ENCODE measurements at places on chromosomes 7 and 10.
A peak's percentile ranks its signal among the peaks of the same experiment; 100 is the strongest.

- H3K27me3 ChIP-seq = no peaks in the 10 kb centered on the region
- no peak for DNase-seq
- H3K27ac ChIP-seq = no peak overlapping the region
- H3K4me3 ChIP-seq = no peak overlapping the region
- peaks cover 2% of the 10 kb centered on the region for H3K36me3 ChIP-seq
- H3K4me1 ChIP-seq = no peaks in the 10 kb centered on the region
Observed at GRCh38 chr10:101429423-101429822, 75.5 kb downstream of the BTRC start.

GRCh38 chr10:85420501-85421191 is 945.9 kb downstream of the GRID1 start:
- DNase-seq = peak; percentile 73
- no peaks in the 10 kb centered on the region for H3K36me3 ChIP-seq
- no peaks in the 10 kb centered on the region for H3K27me3 ChIP-seq
- no peak overlapping the region for H3K27ac ChIP-seq
- peaks cover 8% of the 10 kb centered on the region for H3K4me1 ChIP-seq

DNA sequence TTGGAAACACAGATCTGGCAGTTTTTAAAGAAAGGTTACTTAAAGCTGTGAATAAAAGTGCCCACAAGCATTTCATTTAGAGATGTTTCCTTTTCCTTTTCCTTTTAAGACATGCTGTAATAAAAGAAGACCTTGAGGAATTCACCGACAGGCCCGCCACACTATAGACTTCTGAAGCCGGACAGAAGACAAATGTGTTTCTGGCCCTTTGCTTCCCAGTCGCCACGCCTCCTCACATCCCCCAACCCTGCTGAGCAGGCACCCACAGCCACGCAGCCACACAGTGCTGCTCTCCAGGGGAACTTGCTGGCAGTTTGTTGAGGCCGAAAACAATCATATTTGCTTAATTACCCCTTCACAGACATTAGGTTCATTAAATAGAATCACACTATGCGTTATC is 83.4 kb downstream of the SLC25A13 start:
- peaks cover 3% of the 10 kb centered on the region for H3K4me1 ChIP-seq
- H3K4me3 ChIP-seq = no peak overlapping the region
- DNase-seq = no peak

- DNase-seq = peak; percentile 79
- no peak overlapping the region for H3K27ac ChIP-seq
- H3K4me1 ChIP-seq = peaks cover 71% of the 10 kb centered on the region
Observed at GRCh38 chr7:151123822-151124464, 37.7 kb downstream of the AGAP3 start.

DNA sequence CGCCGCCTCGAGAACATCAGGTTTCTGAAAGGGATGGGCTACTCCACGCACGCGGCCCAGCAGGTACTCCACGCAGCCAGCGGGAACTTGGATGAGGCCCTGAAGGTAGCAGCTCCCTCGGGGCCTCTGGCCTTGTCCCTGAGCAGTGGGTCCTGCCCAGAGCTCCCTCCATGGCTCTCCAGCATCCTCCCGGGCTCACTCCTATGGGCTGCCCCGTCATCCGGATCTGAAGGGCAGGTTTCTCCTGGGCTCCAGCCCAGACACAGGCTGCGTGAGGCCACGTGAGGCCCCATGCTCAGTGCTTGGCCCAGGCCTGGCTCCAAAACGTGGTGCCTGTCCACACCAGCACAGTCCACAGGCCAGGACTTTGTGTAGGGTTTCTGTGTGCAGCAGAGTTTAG is 32.5 kb downstream of the NUB1 start:
- H3K27me3 ChIP-seq = no peaks in the 10 kb centered on the region
- H3K36me3 ChIP-seq = peaks cover 61% of the 10 kb centered on the region
- no peak overlapping the region for H3K27ac ChIP-seq
- no peaks in the 10 kb centered on the region for H3K4me1 ChIP-seq
- DNase-seq = no peak

GRCh38 chr7:128117691-128118090 is 86.5 kb upstream of the LRRC4 start:
- H3K27ac ChIP-seq = no peak overlapping the region
- peaks cover 15% of the 10 kb centered on the region for H3K4me1 ChIP-seq
- DNase-seq = no peak
- H3K27me3 ChIP-seq = no peaks in the 10 kb centered on the region
- no peak overlapping the region for H3K4me3 ChIP-seq

DNA sequence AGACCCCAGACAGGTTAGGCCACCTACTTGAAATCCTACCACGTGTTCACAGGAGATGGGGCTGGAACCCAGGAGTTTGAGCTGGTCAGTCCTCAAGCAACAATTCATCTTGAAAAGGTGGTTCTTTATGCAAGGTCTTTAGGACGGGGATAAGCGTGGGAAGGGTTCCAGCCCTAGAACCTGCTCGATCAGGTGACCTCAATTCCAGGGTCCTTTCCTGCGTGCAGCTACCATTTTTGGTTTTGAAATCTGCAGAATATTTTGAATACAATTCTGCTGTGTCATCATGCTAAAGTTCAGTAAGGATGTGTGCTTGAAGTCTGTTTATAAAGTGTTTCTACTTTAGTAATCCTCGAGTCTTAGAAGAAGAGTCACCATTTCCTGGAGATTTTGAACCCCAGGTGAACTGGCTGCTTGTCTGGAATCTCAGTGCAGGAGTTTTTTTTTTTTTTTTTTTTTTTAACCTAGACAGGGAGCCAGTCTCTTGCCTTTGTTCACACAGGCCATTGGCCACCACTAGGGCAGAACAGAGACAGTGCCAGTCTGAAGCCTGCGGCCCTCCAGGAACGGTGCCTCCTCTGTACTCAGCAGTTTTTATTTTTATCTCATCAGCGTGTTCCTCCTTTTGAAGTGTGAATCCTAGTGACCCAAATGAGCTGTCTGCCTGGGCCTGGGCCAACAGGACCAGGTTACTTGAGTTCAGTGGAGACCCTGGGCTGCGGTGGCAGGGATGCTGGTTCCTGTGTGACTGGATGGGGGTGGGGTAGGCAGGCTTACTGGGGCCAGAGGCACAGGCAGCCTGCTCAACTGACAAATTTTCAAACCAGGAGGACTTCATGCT is 54.6 kb downstream of the EEPD1 start:
- H3K27ac ChIP-seq = peak overlapping the region; percentile 48
- peaks cover 59% of the 10 kb centered on the region for H3K4me1 ChIP-seq
- H3K4me3 ChIP-seq = no peak overlapping the region
- H3K36me3 ChIP-seq = no peaks in the 10 kb centered on the region
- peak; percentile 77 for DNase-seq

DNA sequence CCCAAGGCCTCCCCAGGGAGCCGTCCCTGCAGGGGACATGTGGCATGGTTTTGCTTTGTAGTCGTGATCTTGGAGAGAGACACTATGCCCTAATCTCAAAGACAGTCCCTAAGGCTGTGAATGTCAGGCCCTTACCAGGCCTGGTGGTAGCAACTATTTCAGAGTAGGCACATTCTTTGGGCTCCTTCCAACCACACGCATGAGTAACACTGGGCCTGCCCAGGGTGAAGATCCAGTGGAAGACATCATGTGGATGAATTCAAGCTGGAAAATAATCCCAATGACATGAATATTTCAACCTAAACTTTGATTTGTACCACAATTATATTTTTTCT is 39.5 kb upstream of the INSIG1 start:
- no peak overlapping the region for H3K27ac ChIP-seq
- H3K36me3 ChIP-seq = no peaks in the 10 kb centered on the region
- H3K4me3 ChIP-seq = no peak overlapping the region
- no peak for DNase-seq
- H3K27me3 ChIP-seq = no peaks in the 10 kb centered on the region

- H3K4me1 ChIP-seq = peaks cover 20% of the 10 kb centered on the region
- no peak overlapping the region for H3K4me3 ChIP-seq
- no peak overlapping the region for H3K27ac ChIP-seq
- no peaks in the 10 kb centered on the region for H3K36me3 ChIP-seq
- no peak for DNase-seq
Observed at GRCh38 chr10:77501152-77501845, 136.3 kb downstream of the KCNMA1 start.

GRCh38 chr10:72782649-72783330 is 90.8 kb downstream of the MCU start:
- no peaks in the 10 kb centered on the region for H3K36me3 ChIP-seq
- no peaks in the 10 kb centered on the region for H3K27me3 ChIP-seq
- peak overlapping the region; percentile 82 for H3K27ac ChIP-seq
- H3K4me3 ChIP-seq = no peak overlapping the region
- no peak for DNase-seq

DNA sequence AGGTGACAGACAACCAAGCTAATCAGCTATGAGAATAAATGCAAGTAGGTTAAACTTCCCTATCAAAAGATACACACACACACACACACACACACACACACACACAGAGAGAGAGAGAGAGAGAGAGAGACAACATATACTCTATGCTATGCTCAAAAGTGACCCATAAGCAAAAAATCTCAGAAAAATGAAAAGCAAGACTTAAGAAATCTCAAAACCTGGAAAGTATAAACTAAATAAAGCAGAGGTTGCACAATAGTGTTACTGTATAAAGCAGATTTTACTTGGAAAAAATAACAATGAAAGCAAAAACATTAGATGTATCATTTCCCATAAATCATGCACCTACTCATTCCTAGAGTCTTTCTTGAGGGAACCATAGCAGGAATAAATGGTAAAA is 221.5 kb downstream of the INHBA start:
- H3K27ac ChIP-seq = no peak overlapping the region
- no peak overlapping the region for H3K4me3 ChIP-seq
- no peaks in the 10 kb centered on the region for H3K36me3 ChIP-seq
- no peaks in the 10 kb centered on the region for H3K4me1 ChIP-seq
- no peak for DNase-seq

- H3K4me3 ChIP-seq = no peak overlapping the region
- peaks cover 18% of the 10 kb centered on the region for H3K4me1 ChIP-seq
- peak; percentile 81 for DNase-seq
- no peak overlapping the region for H3K27ac ChIP-seq
Observed at GRCh38 chr7:19121977-19122588, 4.6 kb upstream of the TWIST1 start.

GRCh38 chr10:72242675-72243074 is 26.6 kb upstream of the ASCC1 start:
- peak overlapping the region; percentile 73 for H3K27ac ChIP-seq
- H3K4me1 ChIP-seq = peaks cover 46% of the 10 kb centered on the region
- H3K36me3 ChIP-seq = no peaks in the 10 kb centered on the region
- H3K4me3 ChIP-seq = no peak overlapping the region
- no peak for DNase-seq
- H3K27me3 ChIP-seq = no peaks in the 10 kb centered on the region

- DNase-seq = no peak
- H3K4me3 ChIP-seq = no peak overlapping the region
- no peaks in the 10 kb centered on the region for H3K36me3 ChIP-seq
- H3K27me3 ChIP-seq = no peaks in the 10 kb centered on the region
- H3K27ac ChIP-seq = no peak overlapping the region
- no peaks in the 10 kb centered on the region for H3K4me1 ChIP-seq
Observed at GRCh38 chr7:123598657-123599056, 3.0 kb upstream of the ASB15 start.

GRCh38 chr7:112009081-112009480 is 197.1 kb downstream of the DOCK4 start:
- no peaks in the 10 kb centered on the region for H3K27me3 ChIP-seq
- no peak overlapping the region for H3K4me3 ChIP-seq
- H3K4me1 ChIP-seq = peaks cover 3% of the 10 kb centered on the region
- H3K27ac ChIP-seq = no peak overlapping the region

DNA sequence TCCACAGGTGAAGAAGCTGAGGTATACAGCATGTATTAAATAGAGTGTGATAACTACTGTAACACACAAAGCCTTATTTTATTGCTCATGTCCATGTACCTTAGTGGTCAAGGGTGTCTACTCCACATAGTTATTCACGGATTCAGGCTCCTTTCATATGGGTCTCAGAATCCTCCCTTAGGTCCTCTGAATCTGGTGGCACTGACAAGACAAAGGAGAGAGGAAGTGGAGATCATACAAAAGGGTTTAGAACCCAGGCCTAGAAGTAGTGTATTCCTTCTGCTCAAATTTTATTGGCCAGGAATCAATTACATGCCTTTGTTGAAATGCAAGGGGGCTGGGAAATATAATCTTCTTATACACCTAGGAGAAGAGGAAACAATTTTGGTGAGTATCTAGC is 164.6 kb downstream of the PTEN start:
- H3K4me1 ChIP-seq = no peaks in the 10 kb centered on the region
- no peak for DNase-seq
- no peak overlapping the region for H3K4me3 ChIP-seq

- H3K36me3 ChIP-seq = no peaks in the 10 kb centered on the region
- no peaks in the 10 kb centered on the region for H3K4me1 ChIP-seq
- no peaks in the 10 kb centered on the region for H3K27me3 ChIP-seq
- no peak overlapping the region for H3K4me3 ChIP-seq
- DNase-seq = no peak
Observed at GRCh38 chr10:110774069-110775019, 97.4 kb upstream of the PDCD4 start.

DNA sequence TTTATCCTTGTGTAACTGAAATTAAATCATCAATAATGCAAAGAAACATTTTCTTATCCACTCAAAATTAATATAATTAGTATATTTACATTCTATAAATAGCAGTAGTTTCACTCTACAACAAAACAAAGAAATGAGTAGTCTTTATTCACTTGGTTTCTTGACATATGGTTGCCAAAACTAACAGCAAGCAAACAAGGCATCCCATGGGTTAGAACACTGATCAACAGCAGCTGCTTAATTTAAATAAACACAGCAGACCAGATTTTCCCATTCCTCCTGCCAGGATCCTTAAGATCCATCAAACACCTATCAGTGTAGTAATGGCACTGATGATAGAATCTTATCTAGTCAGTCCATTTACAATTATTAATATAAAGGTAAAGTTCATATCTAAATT is 22.1 kb downstream of the NCAPG2 start:
- no peak for DNase-seq
- H3K36me3 ChIP-seq = peaks cover 1% of the 10 kb centered on the region
- no peaks in the 10 kb centered on the region for H3K27me3 ChIP-seq

GRCh38 chr10:98587156-98587837 is 140.6 kb upstream of the HPS1 start:
- no peak overlapping the region for H3K4me3 ChIP-seq
- no peak for DNase-seq
- no peak overlapping the region for H3K27ac ChIP-seq
- H3K36me3 ChIP-seq = no peaks in the 10 kb centered on the region
- H3K4me1 ChIP-seq = no peaks in the 10 kb centered on the region

DNA sequence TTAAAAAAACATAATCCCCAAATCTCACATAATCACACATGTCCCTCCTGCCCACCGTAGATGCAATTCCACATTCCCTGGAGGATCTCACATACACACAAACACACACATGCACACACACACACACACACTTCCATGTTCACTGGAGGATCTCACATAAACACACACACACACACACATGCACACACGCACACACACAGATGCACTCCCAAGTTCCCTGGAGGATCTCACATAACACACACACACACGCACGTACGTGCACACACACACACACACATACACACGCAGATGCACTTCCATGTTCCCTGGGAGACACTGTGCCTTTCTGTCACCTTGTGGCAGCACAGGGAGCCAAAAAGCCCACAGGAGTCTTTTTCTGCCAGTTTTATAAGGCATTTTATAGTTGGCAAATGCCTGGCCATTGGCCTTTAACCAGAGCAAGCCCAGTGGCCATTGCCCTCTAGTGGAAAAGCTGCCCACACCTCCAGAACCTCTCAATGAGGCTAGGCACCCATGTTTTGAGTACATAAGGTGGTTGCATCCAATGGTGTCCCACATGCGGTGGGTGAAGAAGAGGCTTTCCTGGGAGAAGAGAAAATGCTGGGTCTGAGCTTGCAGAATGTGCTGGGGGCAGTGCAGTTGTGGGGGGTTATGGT is 115.4 kb upstream of the ACBD5 start:
- no peaks in the 10 kb centered on the region for H3K27me3 ChIP-seq
- H3K4me3 ChIP-seq = no peak overlapping the region
- no peak for DNase-seq
- H3K4me1 ChIP-seq = no peaks in the 10 kb centered on the region
- no peaks in the 10 kb centered on the region for H3K36me3 ChIP-seq
- H3K27ac ChIP-seq = no peak overlapping the region

Measured in spinal cord (tissue), 10 donors.